Hepatocyte (in vitro differentiated cells): ENCODE measurements at places on chromosomes 1 and 21. TPM values are rescaled to one million over a fixed set of nuclear protein-coding genes. Genes with fewer than 3 reads are reported as not detected.

GRCh38 chr1:203751051-203751450 is 13.9 kb upstream of the LAX1 start:
- peak; percentile 35 for DNase-seq

- no peak for DNase-seq
Observed at GRCh38 chr1:7351649-7352048, 419.4 kb upstream of the VAMP3 start.

GRCh38 chr1:204503913-204504519 is 9.4 kb upstream of the PIK3C2B start:
- DNase-seq, result no peak

GRCh38 chr1:233782937-233783586 is 121.4 kb upstream of the SLC35F3 start:
- no peak for DNase-seq

DNA sequence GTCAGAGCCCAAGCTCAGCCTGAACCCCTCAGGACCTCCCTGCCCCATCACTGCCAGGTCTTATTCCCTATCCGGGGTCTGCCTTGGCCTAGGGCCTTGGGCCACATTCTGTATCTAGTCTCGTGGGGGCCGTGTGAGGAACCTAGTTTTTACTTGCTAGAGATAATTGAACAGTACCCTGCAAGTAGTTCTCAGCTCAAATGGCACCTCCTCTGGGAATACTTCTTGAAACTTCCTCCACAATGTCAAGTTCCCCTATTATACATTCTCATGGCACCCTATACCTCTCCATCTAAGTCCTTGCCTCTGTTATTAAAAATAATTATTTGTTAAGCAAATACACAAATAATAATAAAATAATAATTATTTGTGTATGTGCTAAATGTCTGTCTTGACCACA is 32.9 kb upstream of the CSF1 start:
- no peak for DNase-seq

- no peak for DNase-seq
Observed at GRCh38 chr1:179786815-179787685, 44.0 kb downstream of the FAM163A start.

DNA sequence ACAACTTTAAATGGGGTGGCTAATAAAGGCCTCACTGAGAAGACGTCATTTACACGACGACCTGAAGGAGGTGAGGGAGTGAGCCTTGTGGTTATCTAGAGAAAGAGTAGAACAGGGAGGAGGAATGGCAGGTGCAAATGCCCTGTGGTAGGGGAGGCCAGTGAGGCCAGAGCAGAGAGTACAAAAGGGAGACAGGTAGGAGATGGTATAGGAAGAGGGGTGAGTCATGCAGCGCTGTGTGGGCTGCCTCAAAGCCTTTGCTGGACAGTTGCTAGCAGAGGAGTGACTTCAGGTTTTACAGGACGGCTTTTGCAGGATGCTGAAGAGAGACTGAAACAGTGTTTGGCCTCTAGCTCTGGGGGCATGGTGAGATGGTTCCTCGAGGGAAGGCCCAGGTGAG is 116.0 kb downstream of the IER5 start:
- DNase-seq, result no peak

GRCh38 chr1:64229307-64229706 is 25.9 kb downstream of the UBE2U start:
- no peak for DNase-seq

DNA sequence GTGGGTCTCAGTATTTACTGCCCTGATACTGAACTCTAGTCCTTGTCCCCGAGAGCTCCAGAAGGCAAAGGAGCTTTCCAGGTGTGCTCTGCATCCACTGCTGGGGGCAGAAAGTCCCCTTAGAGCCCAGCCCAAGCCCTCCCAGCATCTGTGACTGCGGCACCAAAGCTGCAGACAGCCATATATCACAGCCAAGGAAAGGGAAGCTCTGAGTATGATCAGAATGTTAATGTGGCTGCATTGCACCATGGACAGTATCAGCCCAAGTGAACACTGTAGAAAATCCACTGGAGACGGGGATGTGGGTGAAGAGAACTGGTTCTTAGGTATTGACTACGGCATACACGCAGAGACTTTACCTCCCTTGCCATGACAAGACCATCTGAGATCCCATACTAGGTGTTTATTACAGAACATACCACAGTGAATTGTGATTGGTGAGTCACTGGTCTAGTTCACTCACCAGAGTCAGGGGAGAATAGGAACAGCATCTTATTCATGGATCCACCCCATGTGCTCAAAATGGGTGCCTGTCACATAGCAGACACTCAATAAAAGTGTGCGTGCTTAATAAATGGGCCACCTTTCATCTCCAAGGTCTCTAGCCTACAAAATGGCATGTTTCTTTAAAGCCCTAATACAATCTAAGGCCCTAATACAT is 170.3 kb downstream of the HHIPL2 start:
- no peak for DNase-seq

GRCh38 chr1:4444086-4444485 is 210.3 kb upstream of the AJAP1 start:
- no peak for DNase-seq

DNA sequence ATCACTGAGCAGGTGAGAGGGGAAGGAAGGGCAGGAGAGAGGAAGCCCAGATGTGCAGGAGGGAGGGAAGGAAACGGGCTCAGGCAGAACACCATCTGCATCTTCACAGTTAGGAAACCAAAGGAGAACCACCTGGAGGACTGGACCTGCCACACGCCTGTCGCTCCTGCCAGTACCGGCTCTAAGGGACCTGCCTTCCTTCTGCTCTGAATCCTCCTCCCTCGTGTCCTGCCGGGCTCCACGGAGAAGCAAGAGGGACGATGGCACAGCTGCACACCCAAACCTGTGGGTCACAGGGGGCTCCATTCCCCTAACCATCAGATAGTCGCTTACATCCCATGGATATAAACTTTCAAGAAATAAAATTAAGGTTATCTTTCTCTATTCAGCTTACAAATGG is 56.1 kb downstream of the TOR1AIP2 start:
- DNase-seq, result no peak

DNA sequence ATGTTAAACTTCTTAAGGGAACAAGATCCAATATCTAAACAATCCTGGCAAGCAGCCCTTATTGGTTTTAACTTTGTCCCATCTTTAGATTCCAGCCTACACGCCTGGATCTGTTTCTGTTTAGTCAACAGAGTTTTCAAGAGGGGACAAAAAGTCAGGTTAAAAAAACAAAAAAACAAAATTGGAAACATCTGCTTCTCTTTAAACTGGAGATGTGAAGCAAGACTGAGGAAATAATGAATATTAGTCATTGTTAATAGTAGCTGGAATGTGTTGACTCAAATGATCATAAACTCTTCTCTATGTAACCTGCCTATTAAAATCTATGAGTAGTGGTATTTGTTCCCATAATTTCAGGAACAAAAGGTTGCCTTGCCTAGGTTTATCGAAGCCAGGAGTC is 55.0 kb downstream of the NID1 start:
- no peak for DNase-seq

SH2D1B gene
- not detected in 2 replicates for polyA plus RNA-seq

IFFO2 gene
- polyA plus RNA-seq, result 0.78 and 0.85 TPM in 2 replicates

S100A8 gene
- 0.60 and 2.2 TPM in 2 replicates for polyA plus RNA-seq

SLC16A4 gene
- 8.3 and 10.7 TPM in 2 replicates for polyA plus RNA-seq

OR6N1 gene
- polyA plus RNA-seq, result not detected in 2 replicates

RNU1-3 gene
- polyA plus RNA-seq, result not detected in 2 replicates
